ENCODE measurements at places on chromosomes 3 and 15.

GRCh38 chr15:85782064-85782463 lies 12.7 kb downstream of the KLHL25 start:
- H3K27ac ChIP-seq = no peak overlapping the region
- H3K4me3 ChIP-seq = no peak overlapping the region
- H3K36me3 ChIP-seq = no peaks in the 10 kb centered on the region
- H3K27me3 ChIP-seq = no peaks in the 10 kb centered on the region
- H3K4me1 ChIP-seq = peaks cover 13% of the 10 kb centered on the region
- no peak for DNase-seq

GRCh38 chr15:88839146-88839545 lies 35.9 kb downstream of the ACAN start:
- H3K27ac ChIP-seq = no peak overlapping the region
- H3K4me3 ChIP-seq = no peak overlapping the region
- no peak for DNase-seq
- H3K36me3 ChIP-seq = no peaks in the 10 kb centered on the region
- peaks cover 2% of the 10 kb centered on the region for H3K4me1 ChIP-seq

- no peak for DNase-seq
- H3K27ac ChIP-seq = peak overlapping the region; percentile 6
- no peaks in the 10 kb centered on the region for H3K27me3 ChIP-seq
- H3K4me3 ChIP-seq = peak overlapping the region; percentile 57
Measured at GRCh38 chr15:85543741-85544155, 163.3 kb downstream of the AKAP13 start.

GRCh38 chr15:70563561-70564095 lies 199.7 kb downstream of the UACA start:
- H3K27me3 ChIP-seq = peaks cover 26% of the 10 kb centered on the region
- H3K36me3 ChIP-seq = no peaks in the 10 kb centered on the region
- H3K4me3 ChIP-seq = no peak overlapping the region
- no peaks in the 10 kb centered on the region for H3K4me1 ChIP-seq
- H3K27ac ChIP-seq = no peak overlapping the region
